ENCODE measurements at places on chromosomes 13 and 19.

DNA sequence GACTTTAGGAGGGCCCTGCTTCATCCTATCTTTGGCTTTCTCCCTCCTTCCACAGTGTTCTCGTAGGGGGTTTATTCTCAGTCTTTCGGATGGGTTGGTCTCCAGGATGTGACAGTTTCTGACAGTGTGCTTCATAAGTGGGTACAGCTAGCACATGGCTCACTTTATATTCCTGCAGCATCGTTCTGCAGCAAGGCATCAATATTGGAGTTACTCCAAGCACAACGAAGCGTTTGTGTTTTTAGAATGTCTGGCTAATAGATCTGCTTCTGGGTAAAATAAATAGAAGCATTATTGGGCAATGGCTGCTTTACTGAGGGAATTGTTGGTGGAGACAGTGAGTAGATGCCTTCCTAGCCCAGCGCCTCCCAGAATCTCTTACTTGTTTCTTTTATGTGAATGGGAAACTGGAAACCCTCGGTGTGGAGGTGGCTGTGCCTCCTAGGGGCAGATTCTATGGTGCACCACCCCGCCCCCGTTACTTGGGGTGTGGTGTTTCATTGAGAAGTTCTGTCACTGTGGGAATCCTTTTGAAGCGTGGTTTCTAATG is 2.0 kb downstream of the FARP1 start:
- peak; percentile 22 for DNase-seq

DNA sequence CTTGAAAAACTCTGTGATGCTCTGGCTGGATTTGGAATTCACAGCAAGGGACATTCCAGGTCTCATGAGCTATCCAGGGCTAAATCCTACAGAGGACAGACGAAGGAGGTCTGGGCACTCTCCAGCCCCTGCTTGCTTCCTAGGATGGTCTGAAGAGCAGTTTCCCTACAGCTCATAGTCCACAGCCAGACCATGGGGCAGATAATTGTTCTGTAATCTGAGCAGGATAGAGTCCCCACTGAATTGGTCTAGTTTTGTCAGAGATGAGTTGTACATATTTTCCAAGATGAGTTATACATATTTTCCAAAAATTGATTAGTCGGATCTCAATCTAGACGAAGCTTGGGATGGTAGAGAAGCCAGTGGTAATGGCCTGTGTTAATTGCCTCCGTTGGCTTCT is 75.6 kb downstream of the C13orf42 start:
- DNase-seq: no peak

- no peak for DNase-seq
Measured at GRCh38 chr13:108983273-108983672, 353.9 kb downstream of the MYO16 start.

DNA sequence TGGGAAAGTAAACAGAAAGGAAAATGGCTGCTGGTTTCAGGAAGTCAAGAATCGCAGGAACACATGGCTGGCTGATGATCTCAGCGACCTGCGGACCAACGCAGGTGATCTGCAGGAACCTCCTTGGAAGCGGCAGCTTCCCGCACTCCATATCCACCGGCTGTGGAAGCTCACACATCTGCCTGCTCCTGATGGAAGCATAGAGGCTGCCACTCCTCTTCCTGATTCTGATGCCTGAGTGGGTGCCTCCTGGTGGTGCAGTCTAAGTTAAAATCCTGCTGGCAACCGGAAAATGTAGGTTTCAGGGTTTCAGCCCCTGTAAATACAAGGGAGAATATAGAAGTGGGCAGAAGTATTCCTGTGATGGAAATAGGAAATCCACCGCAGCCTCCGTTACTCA is 75.5 kb downstream of the TNFSF13B start:
- no peak for DNase-seq

DNA sequence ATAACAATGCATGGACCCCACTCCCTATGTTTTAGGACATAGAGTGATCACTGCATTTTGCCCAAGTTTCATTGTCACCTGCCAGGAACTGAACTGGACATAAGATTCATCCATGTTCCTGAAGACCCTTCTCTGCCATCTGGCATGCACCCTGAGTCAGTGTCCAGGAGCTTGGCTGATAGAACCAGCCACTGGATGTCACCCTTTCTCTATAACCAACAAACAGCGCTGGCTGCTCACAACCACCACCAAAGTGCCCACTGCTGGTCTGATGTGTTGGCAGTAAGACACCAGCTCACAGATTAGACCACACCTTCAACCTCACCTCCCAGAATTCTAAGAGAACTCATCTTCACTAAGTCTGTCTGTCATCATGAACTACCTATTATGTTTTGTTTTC is 333.4 kb downstream of the ITGBL1 start:
- peak; percentile 13 for DNase-seq

- no peak for DNase-seq
Measured at GRCh38 chr13:94921181-94921580, 208.8 kb upstream of the SOX21 start.

DNA sequence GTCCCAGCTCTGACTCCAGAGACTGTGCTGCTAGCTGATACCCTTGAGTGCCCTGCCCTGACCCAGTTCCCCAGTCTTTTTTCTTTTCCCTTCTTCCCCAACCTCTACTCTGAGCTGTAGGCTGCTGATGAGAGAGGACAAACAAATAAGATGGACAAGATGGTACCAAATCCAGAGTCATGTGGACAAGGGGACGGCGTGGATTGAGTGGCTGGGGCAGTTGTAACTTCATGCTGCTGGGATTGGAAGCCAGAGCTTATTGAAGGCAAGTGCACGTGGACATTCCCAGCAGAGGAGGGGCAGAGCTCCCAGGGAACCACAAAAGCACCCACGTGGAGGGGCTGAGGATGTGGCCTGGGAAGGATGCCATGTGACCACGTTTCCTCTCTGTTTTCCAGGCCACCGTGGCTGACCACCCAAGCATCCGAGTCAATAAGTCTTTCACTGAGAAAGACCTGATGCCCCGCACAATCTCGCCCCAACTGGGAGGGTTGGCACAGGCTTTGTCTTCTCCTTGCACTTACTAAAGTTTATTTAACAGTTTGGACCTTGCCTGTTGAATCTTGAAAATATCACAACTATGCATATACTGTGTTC is 323.3 kb upstream of the ZNF507 start:
- no peak for DNase-seq

DNA sequence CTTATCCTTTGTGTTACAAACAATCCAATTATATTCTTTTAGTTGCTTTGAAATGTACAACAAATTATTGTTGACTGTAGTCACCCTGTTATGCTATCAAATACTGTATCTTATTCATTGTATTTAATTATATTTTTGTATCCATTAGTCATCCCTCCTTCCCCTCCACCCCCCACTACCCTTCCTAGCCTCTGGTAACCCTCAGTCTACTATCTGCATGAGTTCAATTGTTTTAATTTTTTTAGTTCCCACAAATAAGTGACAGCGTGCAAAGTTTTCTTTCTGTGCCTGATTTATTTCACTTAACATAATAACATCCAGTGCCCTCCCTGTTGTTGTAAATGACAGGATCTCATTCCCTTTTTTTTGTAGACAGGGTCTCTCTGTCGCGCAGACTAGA is 4.5 kb downstream of the SAE1 start:
- no peak for DNase-seq

DNA sequence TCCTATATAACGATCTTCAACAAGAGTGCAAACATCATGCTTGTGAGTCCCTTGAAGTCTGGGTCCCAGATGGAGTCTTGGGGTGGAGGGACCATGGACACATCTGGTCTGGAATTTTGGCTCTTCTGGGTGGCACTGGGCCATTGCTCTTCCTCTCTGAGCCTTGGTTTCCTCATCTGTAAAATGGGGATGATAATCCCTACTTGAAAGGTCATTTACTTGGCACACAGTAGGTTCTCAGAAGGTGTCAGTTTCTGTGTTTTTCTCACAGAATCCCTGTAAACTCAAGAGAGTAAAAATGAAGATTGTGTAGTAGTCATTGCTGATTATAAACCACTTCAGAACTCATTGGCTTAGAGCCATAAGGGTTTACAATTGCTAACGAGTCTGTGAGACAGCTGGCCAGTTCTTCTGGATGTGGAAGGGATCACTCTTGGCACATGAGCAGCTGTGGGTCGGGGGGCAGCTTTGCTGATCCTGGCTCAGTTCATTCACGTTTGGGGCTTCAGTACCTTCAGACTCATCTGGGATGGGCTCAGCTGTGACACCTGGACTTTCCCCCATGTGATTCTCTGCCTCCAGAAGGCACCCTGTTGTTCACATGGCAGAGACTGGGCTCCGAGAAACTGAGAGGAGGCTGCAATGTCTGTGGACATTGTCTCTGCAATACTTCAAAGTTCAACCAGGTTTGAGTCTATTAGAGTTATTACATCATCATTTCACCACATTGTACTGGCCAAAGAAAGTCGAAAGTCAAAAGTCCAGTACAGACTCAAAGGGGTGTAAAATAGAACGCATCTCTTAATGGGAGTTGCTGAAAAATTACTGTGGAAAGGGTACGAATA is 7.8 kb downstream of the CYP4F12 start:
- no peak for DNase-seq

GRCh38 chr13:45225370-45225769 is 24.5 kb upstream of the KCTD4 start:
- no peak for DNase-seq

- DNase-seq: no peak
Measured at GRCh38 chr19:30001301-30001700, 59.3 kb downstream of the URI1 start.

- DNase-seq: no peak
Measured at GRCh38 chr13:56317841-56318240, 822.9 kb upstream of the PRR20A start.

DNA sequence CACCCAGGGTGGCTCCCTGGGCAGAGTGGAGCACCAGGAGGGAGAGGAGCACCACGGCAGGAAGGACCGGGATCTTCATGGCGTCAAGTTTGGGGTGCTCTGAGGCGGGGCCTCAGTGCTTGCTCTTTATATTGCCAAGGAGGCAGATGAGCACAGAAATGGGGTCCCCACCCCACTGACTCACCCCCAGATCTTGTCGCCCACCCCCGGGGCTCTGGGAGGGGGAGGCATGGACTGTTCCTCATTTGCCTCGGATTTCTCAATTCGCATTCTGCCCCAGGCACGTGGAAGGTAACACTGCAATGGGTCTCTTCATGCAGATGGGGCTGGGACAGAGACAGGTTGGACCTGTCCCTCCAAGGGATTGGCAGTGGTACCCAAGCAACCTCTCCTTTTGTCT is at the start of gene KRTDAP:
KRTDAP (minus strand) TSS at position 101 of the 400 bp plus-strand sequence; CDS start at position 79, 22 bp downstream.
- DNase-seq: no peak

DNA sequence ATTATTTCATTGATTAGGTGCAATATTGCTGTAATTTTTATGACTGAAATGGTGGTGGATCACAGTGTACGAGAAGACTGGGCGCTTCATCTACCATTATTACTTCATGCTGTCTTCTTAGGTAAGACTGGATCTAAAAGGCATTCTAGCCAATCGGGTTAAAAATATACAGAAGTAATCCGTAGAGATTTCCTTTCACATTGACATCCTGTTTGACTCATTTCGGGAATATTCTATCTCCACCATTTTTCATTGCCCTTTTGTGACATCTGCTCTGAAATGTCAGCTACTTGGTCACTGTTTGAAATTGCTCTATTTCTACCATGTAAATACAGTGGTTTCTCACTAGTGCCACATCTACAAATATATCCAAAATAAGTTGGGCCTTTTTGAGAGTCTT is 90.2 kb downstream of the ZAR1L start:
- no peak for DNase-seq

GRCh38 chr19:42466521-42467182 is 23.9 kb upstream of the CXCL17 start:
- no peak for DNase-seq

GRCh38 chr13:81381560-81381959 is 1040.6 kb upstream of the SPRY2 start:
- no peak for DNase-seq

GRCh38 chr13:99916366-99917103 is 55.0 kb downstream of the ZIC5 start:
- no peak for DNase-seq

- no peak for DNase-seq
Measured at GRCh38 chr19:30070968-30071632, 129.1 kb downstream of the URI1 start.

GRCh38 chr19:37955986-37956385 is 49.0 kb downstream of the SIPA1L3 start:
- DNase-seq: no peak

- DNase-seq: no peak
Measured at GRCh38 chr13:31793246-31793645, 53.9 kb downstream of the RXFP2 start.

- no peak for DNase-seq
Measured at GRCh38 chr19:17721111-17721628, 1.9 kb downstream of the MAP1S start.

GRCh38 chr13:107329991-107330390 is 762.1 kb upstream of the ARGLU1 start:
- peak; percentile 42 for DNase-seq

GRCh38 chr19:16452325-16452724 is 19.4 kb downstream of the EPS15L1 start:
- peak; percentile 52 for DNase-seq

- DNase-seq: no peak
Measured at GRCh38 chr13:81957121-81957520, 1616.2 kb upstream of the SPRY2 start.

- DNase-seq: no peak
Measured at GRCh38 chr19:50906217-50906616, 5.0 kb downstream of the KLK4 start.

- DNase-seq: no peak
Measured at GRCh38 chr13:95019886-95020285, 281.4 kb downstream of the ABCC4 start.

DNA sequence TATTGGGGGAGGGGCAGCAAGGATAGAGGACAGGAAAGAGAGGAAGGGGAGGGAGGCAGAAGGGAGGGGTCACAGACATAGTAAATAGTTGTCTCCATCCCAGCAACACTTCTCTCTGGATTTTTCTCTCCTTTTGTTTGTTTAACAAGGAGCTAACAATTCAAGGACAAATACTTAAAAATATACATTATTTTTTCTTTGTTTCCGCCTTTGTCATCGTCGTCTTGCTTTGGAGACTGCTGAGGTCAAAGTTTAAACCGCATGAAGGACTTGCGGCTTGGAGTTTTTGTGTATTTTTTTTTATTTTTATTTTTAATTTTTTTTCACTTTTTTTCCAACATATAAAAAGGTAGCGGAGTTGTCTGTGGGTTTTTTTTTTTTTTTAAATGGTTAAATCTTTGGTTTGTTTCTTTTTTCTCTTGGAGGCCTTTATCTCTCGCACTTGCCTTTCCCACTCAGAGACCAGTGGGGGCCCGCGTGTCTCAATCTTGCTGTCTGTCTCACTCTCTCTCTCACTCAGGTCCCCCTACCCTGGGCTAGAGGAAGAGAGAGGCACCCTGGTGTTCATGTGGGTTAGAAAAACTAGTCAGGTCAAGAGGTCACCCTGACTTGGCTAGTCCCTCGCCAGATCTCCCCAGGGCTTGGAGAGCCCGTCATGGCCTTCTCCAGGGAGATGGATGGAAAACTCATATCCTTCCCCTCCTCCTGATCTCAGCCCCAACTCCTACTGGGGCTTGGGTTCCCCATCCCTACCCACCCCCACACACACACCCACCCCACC is 11.0 kb downstream of the ZNF574 start:
- no peak for DNase-seq

DNA sequence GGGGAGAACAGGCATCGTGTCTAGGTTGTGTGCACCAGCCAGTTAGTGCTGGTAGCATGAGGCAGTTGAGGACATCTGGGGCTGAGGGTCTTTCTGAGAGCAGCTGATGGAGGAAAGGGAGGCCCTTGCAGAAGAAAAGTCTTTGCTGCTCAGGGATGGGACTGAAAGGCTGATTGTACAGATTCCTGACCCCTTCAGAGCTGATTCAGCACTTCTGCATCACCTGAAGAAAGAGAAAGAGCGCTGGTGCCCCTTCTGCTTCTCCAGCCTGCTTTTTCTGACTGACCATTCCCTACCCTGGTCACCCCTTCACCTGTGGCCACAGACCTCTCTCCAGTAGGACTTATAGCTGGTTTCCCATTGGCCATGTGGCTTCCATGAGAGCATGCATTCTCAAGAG is 476.2 kb downstream of the TSHZ3 start:
- no peak for DNase-seq

Data from DMS79 (cell line).